Activated CD4-positive, alpha-beta T cell treated with anti-CD3 and anti-CD28 coated beads for 48 hours (primary cell): ENCODE measurements at places on chromosomes 6 and 20.

- DNase-seq, result no peak
Observed at GRCh38 chr6:154611241-154611640, 100.8 kb upstream of the CNKSR3 start.

DNA sequence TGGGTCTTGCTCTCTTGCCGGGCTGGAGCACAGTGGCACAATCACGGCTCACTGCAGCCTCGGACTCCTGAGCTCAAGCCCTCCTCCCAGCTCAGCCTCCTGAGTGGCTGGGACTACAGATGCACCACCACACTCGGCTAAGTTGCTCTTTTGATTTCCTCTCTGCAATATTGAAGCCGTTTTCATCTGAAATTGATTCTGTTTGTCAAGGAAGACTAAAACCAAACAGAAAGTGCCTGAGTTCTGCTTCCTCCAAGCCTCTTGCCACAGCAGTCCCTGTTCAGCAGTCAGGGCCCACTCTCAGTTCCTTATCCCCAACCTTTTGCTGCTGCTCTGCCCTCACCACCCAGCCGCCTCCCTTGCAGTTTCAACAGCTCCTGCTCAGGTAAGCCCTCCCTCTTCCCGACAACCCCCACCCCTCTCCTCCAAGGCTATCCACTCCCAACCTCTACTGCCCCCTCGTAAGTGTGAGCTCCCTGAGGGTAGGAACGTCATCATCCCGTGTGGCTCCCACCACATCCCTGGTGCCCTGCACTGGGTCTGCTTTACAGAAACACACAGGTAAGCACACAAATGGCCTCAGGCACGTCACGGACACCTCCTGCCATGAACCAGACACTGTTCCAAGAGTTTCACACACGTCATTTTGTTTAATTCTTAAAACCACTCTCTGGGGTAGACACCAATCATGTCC lies 70.7 kb upstream of the TAB2 start:
- no peak for DNase-seq

GRCh38 chr6:119445666-119446065 lies 96.1 kb upstream of the MAN1A1 start:
- no peak for DNase-seq

- DNase-seq, result no peak
Observed at GRCh38 chr6:27651371-27651732, 178.4 kb upstream of the ZNF184 start.

DNA sequence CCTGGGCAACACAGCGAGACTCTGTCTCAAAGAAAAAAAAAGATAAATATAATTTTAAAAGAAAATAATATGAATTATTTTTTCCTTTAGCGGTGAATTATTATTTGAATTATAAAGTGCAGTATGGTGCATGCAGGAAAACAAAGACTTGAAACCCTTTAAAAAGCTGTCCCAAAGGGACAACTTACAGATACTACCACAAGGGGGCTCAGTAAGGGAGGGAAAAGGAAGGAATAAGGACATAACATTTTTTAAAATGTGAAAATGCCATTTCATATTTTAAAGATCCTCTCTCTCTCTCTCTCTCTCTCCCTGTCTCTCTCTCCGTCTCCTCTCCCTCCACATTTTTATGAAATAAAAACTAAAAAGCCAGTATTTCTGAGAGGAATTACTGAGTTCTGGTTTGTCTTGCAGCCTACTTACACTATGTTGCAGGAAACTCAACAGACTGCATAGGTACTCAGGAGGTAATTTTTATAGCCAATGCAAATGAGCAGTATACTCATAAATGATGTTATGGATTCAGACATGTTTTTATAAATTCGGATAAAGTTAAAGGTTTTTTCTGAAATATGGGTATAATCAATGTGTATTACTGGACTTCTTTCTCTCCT lies 455.0 kb upstream of the GJE1 start:
- DNase-seq, result no peak

- DNase-seq, result no peak
Observed at GRCh38 chr6:81725127-81725526, 27.4 kb downstream of the TENT5A start.

DNA sequence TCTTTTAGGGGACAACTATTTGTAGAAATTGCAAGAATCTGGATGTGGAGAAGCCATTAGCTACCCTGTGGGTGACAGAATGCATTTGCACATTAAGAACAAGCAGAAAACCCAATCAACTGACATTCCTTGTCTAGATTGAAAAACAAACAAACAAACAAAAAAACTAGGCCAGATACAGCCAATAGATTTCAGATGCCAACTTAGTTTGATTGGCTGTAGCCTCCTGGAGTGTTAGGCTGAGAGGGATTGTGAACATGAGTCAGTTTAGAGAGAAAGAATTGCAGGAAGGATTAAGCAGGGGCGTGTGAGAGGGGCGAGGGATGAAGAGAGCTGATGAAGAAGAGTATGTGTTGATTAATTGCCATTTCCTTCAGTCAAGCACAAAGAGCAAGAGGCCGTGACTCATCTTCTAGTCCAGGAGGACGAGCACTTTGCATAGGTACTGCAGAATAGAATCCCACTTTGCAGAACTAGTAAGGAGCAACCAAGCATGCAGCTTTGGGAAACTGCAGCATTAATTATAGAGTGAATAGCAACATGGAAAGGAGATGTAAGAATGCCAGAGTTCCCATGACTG lies 188.0 kb upstream of the RAB32 start:
- no peak for DNase-seq

DNA sequence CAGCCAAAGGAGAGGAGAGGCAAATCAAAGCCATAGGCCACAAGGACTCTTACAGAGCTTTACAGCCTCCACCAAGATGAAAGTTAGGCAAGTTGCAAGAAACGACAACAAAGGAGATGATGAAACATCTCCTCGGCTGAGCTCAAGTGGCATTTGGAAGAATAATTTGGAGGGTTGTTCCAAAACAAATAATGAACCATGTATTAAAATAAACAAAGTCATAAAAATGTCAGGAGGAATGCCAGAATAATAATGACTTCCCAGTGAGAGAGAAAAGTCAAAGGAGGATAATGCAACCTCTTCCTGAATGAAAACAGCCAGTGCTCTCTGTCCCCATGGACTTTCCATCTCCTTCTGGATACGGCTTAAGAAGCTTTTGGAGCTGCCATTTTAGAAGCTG lies 371.4 kb upstream of the ID4 start:
- no peak for DNase-seq

- no peak for DNase-seq
Observed at GRCh38 chr20:59221707-59222252, 58.2 kb downstream of the ZNF831 start.

DNA sequence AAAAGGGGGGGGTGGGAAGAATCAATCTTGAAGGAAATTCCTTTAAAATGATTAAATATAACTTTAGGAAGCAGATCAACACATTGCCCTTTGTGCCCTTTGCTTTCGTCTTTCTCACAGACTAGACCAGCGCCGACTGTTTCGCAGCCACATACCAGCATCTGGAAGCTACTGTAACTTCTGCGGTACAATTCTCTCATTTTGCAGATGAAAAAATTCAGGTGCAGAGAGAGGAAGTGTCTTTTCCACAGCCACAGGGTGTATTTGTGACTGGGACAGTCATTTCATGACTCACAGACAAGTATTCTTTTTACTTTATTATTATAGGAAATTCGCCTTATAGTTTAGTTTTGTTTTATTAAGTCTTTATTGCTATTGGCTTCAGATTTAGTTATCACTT lies 84.2 kb downstream of the UST start:
- DNase-seq, result peak; percentile 34

DNA sequence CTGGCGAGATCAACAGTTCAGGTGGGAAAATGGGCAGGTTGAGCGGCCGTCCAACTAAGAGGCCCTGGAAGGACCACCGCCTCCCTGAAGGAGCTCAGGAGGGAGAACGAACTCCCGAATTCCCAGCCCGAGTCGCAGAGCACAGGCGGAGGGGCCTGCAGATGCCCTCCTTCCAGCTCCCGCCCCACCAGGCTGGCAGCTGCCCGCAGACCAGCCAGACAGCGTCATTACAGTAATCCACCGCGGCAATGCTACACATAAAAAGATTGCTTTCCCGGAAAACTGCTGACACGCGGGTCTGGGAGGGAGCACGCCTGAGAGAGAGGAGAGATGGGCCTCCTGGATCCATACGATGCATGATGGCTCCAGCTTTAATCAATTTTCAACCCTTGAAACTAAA lies 30.5 kb upstream of the SLCO4A1 start:
- no peak for DNase-seq

DNA sequence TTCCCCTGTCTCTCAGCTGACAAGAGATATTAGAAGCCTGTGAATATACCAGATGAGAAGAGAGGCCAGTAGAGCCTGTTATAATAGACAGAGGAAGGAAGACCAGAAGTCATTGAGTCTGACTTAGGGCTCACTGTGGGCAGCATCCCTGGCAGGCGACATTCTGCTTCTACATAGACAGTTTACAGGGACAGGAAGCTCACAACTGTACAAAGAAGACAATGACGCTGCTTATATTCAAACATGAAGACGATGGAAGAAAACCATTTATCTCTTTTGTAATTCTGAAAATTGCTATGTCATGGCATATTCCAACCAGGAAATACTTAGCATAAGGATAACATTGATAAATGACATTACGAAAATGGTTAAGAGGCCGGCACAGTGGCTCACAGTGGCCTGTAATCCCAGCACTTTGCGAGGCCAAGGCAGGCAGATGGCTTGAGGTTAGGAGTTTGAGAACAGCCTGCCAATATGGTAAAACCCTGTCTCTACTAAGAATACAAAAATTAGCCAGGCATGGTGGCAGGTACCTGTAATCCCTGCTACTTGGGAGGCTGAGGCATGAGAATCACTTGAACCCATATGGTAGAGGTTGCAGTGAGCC lies 170.9 kb downstream of the UBE3D start:
- DNase-seq, result no peak

DNA sequence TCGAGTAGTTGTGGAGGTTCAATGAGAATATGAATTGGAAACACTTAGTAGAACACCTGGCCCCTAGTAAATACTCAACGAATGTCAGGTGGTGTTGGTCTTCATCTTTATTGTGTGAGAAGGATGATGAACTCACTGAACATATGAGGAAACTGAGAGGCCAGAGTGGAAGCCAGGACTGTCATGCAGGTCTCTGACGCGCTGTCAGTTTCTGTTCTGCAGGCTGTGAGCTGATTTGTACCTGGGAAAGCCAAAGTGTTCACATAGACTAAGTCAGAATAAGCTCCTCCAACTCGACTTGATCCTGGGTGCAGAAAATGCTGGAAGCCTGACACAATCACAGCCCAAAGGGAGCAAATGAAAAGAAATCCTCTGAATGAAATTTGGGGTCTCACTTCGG lies 222.2 kb downstream of the LY86 start:
- peak; percentile 28 for DNase-seq

- DNase-seq, result no peak
Observed at GRCh38 chr6:86285876-86286275, 643.2 kb upstream of the SYNCRIP start.

- no peak for DNase-seq
Observed at GRCh38 chr6:129486327-129486726, 223.7 kb downstream of the ARHGAP18 start.

DNA sequence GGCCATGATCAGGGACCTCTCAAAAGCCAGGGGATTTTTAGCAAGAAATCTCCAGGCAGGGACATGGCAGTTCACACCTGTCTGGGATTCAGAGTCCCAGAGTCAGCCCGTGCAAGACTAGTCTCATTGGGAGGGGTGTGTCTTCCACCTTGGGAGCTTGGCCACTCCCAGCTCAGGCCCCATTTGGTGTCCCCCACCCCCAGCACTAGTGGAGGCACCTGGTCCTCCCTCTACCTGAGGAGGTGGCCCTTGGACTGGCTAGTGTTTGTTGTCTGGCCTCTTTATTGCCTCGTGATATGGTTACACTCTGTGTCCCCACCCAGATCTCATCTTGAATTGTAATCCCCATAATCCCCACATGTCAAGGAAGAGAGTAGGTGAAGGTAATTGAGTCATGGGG lies 140.8 kb upstream of the PHACTR3 start:
- no peak for DNase-seq

DNA sequence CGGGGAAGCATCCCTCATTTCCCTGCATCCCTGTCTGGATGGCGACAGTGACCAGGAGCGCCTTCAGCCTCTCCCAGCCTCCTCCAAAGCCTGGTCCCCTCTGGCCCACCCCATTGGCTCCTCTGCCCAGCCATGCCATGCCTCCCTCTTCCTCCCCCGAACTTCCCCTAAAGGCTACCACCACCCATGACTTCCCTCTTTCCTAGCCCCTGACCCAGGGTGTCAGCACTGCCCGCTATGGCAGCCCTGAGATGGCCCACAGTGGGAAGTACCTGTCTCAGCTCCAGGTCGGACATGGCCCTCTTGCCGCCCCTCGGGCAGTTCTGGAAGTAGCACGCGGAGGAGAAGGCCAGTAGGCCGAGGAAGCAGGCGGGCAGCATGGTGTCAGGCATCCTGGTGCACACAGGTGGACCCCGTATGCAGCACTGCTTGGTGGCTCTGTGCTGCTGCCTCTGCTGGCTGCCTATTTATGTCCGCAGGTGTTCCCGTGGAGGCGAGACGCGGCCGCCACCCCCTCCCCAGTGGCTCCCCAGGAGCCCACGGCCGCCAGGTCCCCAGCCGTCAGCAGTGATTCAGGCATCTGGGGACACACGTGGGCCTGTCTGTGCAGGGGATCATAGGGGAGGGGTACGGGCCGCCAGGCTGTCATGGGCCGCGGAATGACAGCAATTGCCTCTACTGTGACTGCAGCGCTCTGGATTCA lies at the start of gene AVP:
TSS of gene AVP (minus strand) at position 442 of the 703 bp plus-strand sequence. CDS start at position 392, 50 bp downstream.
- no peak for DNase-seq

- DNase-seq, result peak; percentile 93
Observed at GRCh38 chr6:34236443-34237315, at the start of gene HMGA1. Gene HMGA1 (plus strand): TSS chr6:34236873. CDS start chr6:34240781, 3,908 bp downstream.

DNA sequence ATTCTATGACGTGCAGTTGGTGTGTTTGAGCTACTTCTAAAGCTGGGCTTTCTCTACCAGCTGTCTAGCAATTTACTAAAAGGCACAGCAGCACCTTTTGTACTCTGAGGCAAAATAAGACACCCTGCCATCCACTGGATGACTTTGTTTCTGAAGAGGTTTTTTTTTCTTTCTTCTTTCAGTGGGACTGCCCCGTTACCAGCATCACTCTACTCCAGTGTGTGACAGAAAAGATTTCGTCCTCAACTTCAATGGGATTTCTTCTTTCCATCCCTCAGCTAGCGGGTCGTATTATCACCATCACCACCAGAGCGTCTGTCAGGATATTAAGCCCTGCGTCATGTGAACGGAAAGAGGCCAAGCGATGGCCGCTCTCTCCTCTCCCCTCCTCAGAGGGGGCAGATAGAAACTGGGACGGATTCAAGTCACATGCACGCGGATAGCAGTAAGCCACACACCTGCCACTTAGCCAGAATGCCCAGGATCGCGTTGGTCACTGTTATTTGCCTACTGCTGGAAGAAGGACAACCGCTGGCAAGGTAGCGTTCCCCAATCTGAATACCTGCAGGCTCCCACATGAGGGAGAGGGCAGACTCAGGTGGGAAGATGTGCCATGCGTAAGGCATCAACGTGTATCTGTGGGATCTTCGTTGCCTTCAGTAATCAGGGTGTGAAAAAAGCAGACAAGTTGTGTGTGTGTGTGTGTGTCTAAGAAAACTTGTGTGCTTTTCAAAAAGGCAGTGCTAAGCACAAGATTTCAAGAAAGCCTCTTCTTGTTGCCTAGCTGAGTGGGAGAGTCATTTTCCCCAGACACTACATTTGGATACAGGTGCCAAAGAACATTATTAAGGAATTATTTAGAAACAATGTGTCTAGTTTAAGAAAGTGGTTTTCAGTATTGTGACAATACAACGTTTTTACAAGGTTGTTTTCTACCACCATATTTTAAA lies 5.4 kb downstream of the FOXF2 start:
- no peak for DNase-seq
